Left ventricle myocardium superior (tissue), 1 donor: ENCODE measurements at places on chromosomes 3 and 15. TPM values are rescaled to one million over a fixed set of nuclear protein-coding genes. Genes with fewer than 3 reads are reported as not detected.
A peak's percentile ranks its signal among the peaks of the same experiment; 100 is the strongest.

Gene VIPR1
- total RNA-seq: 2.2 TPM

Gene SYNPR
- total RNA-seq: not detected

Gene JMJD7
- 16.7 TPM for total RNA-seq

Gene ABHD6
- total RNA-seq: 9.1 TPM

Gene GPR62
- 0.15 TPM for total RNA-seq

Gene LRIG1
- total RNA-seq: 104 TPM

Gene RABL3
- total RNA-seq: 19.4 TPM

GRCh38 chr15:95503640-95504225 lies 826.8 kb upstream of the NR2F2 start:
- no peak for DNase-seq

GRCh38 chr15:26028086-26028740 lies 165.1 kb upstream of the ATP10A start:
- DNase-seq: no peak

GRCh38 chr3:39970982-39971381 lies 161.6 kb downstream of the MYRIP start:
- no peak for DNase-seq

DNA sequence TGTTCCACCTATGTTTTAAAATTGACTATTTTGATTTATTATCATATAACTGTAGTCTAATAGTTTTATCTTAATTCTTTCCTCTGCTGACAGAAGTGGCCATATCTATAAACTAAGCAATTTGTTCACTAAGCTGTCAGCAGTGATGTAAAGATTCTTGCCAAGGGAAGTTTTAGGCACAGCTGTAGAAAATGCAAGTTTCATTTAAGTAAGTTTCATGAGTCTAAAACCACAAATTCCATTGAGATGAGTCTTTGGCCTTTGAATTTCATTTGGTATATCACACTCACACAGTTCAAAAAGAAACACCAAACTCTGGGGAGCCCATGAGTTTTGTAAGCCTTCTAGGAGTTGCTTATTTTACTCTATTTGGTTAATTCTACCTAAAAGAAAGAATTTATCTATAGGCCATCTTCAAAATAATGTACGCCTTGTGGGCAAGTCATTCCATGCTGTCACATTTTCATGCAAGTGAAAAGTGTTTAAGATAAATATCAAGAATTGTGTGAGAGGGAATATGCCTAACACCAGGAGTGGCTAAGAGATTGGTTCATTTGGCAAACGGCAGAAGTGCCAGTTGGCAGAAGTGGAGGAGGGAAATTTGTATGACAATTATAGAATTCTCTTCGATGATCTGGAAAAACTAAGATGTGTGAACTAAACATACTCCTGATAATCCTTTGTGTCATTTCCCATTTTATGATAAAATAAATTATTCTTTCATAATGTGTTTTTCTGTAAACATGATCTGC lies 292.9 kb downstream of the ZIC4 start:
- no peak for DNase-seq

DNA sequence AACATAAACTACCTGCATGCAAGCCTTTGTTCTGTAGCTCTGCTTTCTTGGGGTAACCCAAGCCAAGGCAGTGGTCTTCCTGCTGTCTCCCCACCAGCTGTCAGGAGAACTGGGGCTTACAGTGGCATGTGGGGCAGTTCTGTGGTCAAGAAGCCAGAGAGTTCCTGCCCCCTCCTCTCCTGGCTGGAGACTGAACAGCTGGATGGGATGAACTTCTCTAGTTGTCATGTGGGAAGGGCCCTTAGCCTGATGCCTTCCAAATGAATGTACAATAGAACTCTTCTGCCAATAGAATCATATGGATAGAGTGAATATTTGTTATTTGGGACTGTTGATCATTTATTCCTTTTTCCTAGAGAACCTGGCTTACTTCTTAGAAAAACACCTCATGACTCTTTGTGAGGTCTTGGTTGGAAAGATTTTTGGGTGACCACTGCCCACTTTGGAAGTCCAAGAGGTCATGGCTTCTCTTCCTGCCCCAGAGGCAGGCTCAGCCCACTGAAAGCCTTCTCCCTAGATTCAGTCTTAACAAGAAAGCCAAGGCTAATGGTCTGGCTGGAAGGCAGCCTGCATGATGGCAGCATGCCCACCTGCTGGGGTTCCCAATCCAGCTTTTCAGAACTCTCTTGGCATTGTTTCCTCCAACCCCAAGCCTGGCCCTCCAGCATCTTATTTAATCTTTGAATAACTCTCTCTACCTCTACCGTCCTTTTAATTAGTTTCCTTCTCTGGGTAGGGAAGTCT lies 462.9 kb upstream of the PROK2 start:
- DNase-seq: peak; percentile 74

DNA sequence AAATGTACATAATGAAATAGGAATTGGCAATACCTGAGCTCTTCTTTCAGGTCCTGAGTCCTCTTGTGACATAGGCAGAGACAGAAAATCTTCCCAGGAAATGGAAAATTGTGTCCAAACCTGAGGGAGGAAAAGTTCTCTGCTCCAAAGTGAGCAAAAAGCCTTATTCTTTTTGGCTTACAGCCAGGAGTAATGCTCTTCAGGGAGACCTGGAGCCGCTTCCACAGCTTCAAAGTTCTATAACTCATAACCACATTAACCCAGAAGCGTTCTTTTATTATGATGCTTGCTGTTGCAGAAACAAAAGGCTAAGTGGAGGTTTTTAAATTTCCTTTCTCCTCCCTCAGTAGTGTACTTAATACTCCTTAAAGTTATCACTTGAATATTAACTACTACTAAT lies 633 bp downstream of the IGSF10 start:
- no peak for DNase-seq

- DNase-seq: no peak
These were observed 28.8 kb downstream of the CD47 start for GRCh38 chr3:108062051-108062450.

GRCh38 chr15:73767806-73768501 lies 14.8 kb upstream of the INSYN1 start:
- DNase-seq: no peak

- no peak for DNase-seq
These were observed 118.0 kb downstream of the FBN1 start for GRCh38 chr15:48527517-48527916.

DNA sequence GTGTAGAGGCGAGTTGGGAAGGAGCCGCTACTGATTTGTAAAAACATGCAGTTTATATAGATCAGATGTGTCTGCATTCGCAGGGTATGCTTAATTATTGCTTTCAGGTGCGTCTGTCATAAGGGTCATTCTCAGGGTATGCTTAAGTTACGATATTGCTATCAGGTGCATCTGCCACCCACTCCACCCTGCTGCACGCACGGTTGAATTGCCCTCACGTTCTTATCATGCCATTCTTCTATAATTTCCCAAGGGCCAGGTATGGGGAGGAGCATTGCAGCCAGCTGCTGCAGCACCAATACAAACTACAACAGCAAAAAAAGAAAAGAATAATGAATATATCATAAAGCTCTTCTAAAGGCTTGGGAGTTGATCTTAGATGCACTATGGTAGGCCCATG lies 230.0 kb downstream of the KBTBD8 start:
- no peak for DNase-seq

DNA sequence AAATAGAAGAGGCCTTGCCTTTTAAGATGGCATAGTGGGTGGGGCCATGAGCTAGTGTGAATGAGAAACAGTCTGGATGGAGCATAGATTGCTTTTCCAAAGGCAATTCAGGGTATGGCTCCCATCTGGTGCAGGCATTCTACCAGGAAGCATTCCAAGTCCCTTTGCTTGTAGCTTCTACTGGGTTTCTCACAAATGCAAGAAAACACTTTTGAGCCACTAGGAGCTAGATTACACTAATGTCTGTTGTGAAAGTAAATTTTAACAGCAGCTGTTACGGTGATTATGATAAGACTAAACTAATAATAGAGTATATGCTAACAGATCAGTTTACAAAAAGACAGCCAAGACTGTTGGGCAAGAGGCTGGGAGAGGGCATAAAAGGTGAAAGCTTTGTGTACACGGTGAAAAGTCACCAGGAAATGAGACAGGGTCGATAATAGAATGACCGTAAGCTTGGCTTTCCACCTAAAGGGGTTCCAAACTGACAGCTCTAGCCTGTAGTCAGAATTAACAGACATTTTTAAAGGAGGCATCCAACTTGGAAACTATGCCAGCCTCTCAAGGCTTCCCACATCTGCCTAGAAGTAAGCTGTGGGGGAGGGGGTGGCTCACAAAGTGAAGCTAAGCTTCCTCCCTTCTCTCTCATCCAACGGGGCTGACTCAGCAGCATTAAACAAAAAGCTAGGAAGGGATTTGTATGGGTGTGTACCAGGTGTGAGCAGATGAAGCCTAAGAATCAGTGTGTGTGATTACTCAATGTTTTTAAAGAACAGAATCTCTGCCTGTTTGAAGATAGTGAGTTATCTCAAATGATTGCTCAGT lies 61.1 kb upstream of the GPD1L start:
- no peak for DNase-seq

- DNase-seq: no peak
These were observed 25.6 kb upstream of the TEX9 start for GRCh38 chr15:56339594-56339993.

DNA sequence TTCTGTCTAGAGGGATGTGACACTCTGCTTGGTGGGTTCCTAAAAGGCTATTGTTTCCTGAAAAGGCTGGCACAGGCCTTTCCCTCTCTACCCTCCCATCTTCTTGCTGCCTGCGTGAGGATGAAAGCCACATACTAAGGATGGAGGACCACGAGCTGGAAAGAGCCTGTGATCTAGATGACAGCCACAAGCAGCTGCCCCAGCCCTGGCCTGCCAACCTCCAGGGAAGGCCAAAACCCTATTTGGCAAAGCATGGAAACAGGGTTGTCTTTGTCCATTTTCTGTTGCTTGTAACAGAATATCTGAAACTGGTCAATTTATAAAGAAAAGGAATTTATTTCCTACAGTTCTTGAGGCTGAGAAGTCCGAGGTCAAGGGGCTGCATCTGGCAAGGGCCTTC lies 144.5 kb downstream of the FBLN2 start:
- no peak for DNase-seq

GRCh38 chr3:128493570-128494366 lies 767 bp upstream of the GATA2 start:
- DNase-seq: no peak

DNA sequence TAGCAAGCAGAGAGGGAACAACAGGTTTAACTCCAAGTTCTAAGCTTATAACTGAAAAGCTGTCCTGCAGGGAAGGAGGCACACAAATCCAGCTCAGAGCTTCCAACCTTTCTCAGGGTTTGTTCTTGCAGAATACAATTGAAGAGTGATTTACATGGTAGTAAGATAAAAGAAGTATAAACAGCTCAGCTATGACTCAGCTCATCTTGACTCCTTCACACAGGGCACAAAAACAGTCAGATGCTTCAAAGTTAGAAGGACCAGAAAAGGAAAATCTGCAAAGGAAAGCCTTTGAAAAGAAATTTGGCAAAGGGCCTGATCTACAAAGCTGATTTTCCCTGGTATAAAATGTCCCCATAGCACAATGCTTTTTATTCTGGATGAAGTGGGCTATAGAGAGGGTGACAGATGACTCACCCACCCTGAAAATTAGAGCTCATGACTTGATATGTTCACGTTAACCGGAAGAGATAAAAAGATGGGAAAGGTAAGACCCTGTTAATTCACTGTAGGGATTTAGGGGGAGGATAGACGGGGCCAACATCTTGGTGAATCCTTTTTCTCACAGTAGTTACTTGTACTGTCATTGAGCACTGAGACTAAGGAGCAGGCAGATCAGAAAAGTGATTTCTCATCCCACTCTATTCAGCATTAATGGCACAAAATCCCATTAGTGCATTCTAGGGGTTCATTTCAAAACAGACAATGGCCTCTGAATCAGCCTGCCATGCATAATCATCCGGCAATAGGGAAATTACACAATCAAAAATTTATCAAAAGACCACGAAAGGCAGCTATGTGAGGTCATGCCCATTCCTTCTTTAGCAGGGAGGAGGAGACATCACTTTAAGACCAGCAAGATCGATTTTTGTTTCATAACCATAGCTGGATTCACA lies 143.5 kb downstream of the GAP43 start:
- no peak for DNase-seq

DNA sequence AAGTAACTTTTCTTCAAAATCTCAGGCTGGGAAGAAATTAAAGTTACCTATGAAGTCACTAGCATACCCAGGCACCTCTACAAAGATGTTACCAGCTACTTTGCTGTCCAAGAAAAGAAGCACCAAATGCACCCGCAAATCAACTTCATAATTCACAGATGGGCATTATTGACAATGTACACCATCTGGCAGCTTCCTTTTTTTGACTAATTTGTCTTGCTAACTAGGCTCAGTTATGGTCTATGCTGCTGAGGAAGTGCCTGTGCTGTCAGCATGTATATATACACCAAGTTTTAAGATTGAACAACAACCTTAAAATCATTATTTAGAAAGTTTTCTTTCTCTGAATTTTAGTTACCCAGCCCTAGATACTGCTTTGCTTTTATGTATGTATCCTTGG lies 93.8 kb downstream of the NSUN3 start:
- DNase-seq: no peak

DNA sequence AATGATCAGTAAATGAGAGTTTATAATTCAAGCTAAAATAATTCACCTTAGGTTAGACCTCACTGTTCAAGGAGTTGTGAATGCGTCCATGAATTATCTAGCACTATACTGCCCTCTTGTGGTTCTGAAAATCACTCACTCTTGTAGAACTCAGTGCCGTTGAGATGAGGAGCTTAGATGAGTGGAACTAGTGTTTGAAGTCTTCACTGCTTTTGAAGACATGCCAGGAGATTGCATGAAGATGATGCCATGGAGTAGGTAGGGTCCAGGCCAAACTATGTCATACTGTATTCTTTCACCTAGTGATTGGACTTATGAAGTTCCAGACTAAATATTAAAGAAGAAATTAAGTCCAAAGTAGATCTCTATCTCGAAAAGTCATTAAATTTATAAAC lies 28.8 kb downstream of the LYSMD4 start:
- DNase-seq: no peak

- DNase-seq: no peak
These were observed 150.2 kb downstream of the PLCH1 start for GRCh38 chr3:155594526-155595187.

GRCh38 chr3:34073111-34073510 lies 274.7 kb downstream of the PDCD6IP start:
- DNase-seq: no peak

- DNase-seq: peak; percentile 80
These were observed 612 bp upstream of the TBL1XR1 start for GRCh38 chr3:177197727-177198460.

GRCh38 chr3:123753286-123753685 lies 130.8 kb downstream of the MYLK start:
- DNase-seq: no peak

DNA sequence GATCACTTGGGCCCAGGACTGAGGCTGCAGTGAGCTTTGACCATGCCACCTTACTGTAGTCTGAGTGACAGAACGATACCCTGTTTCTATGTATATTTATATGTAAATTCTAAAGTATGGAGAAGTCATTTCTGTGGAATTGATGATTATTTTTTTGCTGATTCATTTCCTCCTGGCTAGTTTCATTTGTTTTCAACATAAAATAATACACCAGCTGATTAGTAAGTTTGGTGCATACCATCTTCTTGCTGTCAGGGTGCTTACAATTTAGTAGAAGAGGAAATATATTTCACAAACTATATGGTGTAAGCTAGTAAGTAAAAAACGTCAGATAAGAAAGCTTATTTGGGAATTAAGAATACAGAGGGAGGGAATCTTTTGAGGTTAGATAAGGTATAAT lies 36.0 kb downstream of the SLC25A26 start:
- DNase-seq: no peak
